ENCODE measurements at places on chromosomes 6 and 20. TPM values are rescaled to one million over a fixed set of nuclear protein-coding genes. Genes with fewer than 3 reads are reported as not detected.

Gene VIP
- 0.76 TPM for total RNA-seq

DNA sequence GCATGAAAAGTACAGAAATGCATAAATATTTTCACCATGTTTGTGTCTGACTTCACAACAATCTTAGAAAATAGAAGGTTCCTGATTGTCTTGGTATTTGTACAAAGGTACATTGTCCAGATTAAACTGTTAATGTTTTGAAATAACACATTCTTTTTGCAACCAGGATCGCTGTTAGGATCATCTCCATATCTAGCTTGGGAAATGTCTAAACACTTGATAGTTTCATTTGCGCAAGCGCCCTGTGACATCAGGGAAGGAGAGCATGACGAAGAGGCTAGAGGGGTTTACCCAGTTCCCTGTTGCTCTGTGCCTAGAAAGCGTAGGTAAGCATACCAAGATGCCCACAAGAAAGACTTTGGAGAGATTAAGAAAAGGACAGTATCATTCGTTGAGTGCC is 19.4 kb downstream of the ALDH8A1 start:
- DNase-seq, result no peak

GRCh38 chr6:134015719-134016557 is 36.5 kb downstream of the SLC2A12 start:
- no peak for DNase-seq

DNA sequence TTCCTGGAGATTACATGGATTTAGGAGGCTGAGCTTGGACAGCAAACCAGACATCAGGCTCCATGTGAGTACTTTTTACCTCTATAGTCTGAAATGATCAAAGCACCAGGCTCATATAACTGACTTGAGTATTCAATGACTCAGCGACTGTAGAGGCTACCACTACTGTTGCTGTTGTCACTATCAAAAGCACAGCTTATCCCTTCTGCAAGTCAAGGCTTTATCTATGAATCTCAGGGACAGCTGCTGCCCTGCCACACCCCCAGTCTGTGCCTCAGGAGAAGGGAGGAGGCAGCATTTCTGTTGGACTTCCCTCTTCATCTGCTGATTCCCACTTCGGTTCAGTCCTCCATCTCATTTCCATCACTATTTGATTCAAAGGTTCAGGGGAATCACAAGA is 80.5 kb upstream of the CNR1 start:
- no peak for DNase-seq

DNA sequence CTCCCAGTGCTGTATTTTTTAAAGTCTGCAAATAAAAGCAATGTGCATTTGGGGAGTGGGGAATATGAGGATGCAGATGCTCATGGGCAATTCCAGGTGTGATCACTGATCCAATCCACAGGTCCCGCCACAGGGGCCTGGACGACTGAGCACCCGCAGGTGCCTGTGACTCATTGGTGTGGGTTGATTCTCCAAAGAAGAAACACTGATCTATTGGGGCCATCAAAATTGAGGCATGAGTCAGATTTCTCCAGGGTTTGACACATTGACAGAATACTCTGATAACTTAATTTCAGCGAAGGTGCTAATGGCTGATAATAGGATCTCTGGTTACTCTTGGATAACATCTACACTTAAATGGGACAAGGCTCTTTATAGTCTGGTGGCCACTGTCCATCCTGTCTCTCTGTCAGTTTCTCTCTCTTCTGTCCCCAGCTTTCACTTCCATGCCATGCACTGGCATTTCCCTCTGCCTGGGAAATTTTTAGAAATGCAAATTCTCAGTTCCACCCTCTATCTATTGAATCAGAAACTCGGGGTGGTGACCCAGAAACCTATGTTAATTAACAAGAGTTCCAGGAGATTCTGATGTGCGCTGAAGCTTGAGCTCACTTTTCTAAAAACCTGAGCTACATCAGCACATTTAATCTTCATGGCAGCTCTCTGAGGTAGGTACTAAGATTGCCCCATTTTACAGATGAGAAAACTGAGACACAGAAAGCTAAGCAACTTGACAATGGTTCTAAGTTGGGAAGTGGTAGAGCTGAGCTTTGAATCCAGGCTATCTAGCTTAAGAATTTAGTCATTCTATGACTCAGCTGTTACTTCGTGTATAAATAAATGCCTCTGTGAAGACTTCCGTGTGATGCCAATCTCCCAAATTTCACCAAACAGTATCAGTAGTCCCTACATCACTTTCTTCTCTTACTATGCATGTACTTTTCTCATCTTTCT is 10.2 kb upstream of the RCAN2 start:
- no peak for DNase-seq

All from kidney (tissue), 22 donors.